Stimulated activated CD8-positive, alpha-beta memory T cell treated with anti-CD3 and anti-CD28 coated beads, Interleukin-15, amount 100 ng/mL, for 48 hours (primary cell): ENCODE measurements at places on chromosomes 16 and 17.
A peak's percentile ranks its signal among the peaks of the same experiment; 100 is the strongest.

DNA sequence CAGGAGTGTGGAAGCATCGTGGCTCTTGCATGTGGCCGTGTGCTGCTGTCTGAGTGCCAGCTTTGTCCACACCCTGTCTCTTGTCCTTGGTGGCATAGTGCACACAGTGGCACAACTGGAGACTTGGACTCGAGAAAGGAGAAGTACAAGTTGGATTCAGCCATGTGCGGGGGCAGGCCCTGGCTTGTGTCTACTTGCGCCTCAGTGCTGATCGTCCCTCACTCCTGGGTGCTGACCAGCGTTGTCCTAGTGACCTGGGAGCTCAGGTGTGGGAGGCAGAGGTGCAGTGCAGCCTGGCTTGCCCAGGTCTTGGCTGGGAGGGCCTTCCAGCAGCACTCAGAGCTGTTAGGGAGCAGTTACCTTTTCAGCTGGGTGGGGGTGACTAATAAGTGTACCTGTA, 20.6 kb downstream of the MPRIP start:
- DNase-seq = no peak

GRCh38 chr17:65662196-65662595, 100.7 kb upstream of the AXIN2 start:
- no peak for DNase-seq

GRCh38 chr17:50072130-50072529, 16.2 kb downstream of the ITGA3 start:
- no peak for DNase-seq

DNA sequence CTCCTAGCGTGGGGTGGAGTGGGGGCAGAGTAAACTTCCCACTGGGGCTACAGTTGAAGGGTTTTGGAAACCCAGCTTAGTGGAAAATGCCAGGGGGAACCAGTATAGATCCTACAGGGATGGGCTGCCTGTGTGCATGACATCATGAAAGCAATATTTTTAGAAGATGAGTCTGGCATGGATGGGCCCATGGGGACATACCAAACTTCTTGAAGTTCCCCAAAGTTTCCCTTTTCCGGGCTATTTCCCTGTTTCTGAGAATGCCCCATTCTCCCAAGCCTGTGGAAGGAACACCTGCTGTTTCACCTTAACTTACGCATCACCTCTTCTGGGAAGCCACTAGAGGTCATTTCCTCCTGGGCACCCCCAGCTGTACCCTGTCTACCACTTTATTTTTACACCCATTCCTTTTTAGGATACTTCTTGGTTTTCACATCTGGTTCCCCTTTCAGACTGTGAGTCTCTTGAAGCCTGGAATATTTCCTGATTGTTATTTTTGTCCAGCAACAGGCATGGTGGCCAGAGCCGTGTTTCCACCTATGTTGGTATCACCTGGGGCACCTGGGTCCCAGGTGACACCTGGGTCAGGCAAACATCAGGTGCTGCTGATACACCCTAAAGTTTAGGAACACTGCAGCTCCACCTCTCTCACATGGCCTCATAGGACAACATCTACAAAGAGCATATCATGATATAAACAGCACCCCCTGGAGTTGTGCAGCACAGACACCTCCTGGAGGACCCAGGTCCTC, 9.8 kb downstream of the SOCS3 start:
- DNase-seq = no peak

DNA sequence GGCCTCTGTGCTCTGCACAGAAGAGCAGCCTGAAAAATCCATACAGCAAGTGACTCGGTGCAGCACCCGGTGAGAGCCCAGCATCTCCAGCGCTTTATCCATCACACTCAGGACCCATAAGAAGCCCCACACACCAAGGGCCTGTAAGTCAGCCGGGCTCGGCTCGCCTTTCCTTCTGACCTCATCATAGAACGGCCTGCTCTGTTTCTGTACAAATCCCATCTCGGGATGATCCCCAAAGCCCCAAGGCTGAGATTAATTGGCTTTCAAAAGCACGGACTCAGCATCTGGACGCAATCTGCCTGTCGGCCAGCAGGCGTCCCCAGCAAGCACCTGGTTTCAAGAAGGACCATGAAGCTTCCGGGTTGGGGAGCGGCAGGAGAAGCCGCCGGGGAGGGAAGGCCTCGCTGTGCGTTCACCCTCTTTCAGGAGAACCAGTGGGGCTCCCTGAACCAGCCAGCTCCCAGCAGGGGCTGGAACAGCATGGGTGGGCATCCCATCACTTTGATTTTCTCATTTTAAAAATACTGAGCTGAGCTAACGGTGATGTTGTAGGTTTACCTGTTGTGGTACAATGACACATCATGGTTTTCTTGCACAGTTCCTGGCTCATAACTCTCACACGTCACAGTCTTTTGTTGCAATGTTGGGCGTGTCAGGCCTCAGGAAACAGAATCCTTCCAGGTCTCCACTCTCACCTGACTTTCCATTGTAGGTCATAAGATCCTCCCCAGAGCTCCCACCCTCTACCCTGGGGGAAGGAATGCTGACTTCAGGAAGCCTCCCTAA, 6.7 kb downstream of the CCDC57 start:
- DNase-seq = peak; percentile 63

- DNase-seq = no peak
Observed at GRCh38 chr17:8520981-8521380, 85.3 kb downstream of the NDEL1 start.

- no peak for DNase-seq
Observed at GRCh38 chr17:20092261-20092867, 83.2 kb downstream of the SPECC1 start.

GRCh38 chr17:11412654-11413053, 171.6 kb downstream of the SHISA6 start:
- no peak for DNase-seq

DNA sequence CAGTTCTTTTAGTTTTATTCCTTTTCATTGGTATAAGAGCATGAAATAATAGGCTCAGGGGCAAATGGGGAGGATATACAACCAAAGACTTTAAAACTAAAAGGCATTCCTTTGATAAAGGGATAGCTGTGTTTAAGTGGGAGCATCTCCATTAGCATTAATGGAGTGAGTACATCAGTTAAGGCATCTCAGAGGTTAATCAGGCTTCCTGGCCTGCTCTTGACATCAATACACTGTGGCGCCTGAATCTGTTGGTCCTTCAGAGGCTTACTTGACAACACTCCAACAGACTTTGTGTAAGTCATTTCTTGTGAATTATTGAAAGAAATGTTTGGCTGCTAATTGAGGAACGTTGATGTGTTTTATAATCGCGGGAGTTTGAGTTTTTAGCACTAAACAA, 230.7 kb downstream of the BCAS3 start:
- DNase-seq = no peak

- no peak for DNase-seq
Observed at GRCh38 chr17:8072341-8072728, 15.2 kb downstream of the ALOX12B start.

DNA sequence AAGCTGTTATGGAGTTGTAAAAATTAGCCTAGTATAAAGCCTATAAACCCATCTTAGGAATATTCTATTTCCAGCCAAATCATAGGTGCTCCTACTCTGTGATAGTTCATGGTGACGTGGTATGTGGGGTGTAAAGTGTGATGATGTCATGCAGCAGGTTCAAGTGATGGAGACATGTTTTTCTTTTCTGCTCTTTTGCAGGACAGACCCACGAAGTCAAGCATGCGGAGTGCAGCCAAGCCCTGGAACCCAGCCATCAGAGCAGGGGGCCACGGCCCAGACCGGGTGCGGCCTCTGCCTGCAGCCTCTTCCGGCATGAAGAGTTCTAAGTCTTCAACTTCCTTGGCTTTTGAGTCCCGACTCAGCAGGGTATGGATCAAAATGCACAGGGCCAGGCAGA, 87.3 kb downstream of the SPECC1 start:
- DNase-seq = no peak

GRCh38 chr17:64103391-64104364, 26.3 kb downstream of the ERN1 start:
- no peak for DNase-seq

DNA sequence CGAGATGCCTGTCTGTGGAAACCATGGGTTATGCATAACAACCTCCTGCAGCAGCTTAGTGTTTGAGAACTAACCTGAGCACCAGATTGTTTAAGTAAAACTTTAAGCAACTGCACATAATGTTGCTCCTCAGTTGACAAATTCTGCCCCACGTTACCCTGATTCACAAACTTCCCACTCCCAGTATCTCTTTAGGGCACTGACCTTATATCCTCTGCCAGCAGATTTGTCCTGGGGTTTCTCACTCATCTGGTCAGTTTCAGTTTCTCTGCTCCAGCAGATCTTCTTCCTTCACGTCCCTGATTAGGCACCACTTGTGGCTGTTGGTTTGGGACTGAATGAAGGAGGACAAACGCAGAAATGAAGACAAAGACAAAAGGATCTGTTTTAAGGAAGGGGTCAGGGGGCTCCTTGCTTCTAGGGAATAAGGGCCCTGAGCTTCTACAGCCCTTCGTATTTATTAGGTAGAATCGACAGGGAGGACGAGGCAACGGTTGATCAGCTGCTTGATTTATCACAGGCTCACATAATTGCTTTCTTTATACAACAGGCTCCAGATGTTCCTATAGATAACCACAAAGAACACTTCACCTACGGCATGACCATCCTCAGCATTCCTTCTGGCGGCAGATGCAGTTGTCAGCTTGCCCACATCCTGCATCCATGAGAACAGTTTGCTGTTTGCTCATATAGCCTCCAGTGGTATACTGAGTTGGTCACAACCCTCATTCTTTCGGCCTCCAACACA, 13.5 kb upstream of the ZNF689 start:
- no peak for DNase-seq

GRCh38 chr17:63692195-63692816, 7.6 kb downstream of the LIMD2 start:
- DNase-seq = no peak

- DNase-seq = no peak
Observed at GRCh38 chr17:82449883-82450356, 632 bp downstream of the CYBC1 start.

DNA sequence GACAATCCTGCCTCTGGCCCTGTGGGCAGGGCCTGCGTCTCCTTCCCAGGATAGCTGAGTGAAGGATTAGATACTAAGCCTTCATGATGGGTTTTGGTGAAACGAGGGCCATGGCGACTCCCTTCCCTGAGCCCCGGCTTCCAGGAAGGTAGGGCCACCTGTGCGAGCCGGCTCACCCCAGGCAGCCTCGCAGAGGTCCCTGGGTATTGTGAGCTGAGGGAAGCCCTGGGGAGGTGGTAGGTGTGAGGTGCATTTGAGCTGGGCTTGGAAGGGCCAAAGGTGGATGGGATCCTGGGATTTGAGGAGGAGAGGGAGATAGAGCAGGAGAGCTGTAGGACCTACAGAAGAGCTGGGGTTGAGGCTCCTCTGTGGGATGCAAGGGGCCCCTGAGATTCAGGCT, 6.5 kb upstream of the P2RX1 start:
- no peak for DNase-seq

GRCh38 chr16:63813862-63814261, 1308.0 kb downstream of the CDH11 start:
- DNase-seq = no peak

- DNase-seq = no peak
Observed at GRCh38 chr16:85923153-85924021, 24.4 kb downstream of the IRF8 start.

- no peak for DNase-seq
Observed at GRCh38 chr16:77541165-77541564, 106.3 kb upstream of the ADAMTS18 start.

DNA sequence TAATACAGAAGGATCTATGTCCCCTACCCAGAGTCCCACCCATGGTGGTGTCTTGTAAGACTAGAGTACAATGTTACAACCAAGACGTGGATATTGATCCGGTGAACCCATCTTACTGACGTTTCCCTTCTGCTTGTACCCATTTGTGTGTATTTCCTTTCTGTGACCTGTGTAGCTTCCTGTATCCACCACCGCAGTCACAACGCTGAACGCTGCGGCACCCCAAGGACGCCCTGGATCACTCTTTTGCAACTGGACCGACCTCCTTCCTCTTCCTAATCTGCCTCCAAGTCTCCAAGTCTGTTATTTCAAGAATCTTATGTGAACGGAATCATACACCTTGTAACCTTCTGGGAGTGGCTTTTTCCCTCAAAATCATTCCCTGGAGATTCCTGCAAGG, 33.5 kb upstream of the CBX4 start:
- no peak for DNase-seq

- no peak for DNase-seq
Observed at GRCh38 chr16:30658731-30659506, 688 bp downstream of the FBRS start.

DNA sequence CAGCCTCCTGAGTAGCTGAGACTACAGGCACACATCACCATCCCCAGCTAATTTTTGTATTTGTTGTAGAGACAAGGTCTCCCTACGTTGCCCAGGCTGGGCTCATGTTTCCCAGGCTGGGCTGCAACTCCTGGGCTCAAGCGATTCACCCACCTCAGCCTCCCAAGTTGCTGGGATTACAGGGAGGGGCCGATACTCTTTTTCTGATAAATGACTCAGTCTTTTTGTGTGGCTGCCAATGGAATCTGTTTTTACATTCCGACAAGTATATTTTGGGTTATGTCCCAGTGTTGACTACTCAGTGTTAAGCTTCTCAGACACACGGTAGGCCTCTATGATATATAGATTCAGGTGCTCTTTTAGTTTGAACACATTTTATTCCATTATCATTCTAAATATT, 58.1 kb downstream of the SLFN11 start:
- DNase-seq = no peak

DNA sequence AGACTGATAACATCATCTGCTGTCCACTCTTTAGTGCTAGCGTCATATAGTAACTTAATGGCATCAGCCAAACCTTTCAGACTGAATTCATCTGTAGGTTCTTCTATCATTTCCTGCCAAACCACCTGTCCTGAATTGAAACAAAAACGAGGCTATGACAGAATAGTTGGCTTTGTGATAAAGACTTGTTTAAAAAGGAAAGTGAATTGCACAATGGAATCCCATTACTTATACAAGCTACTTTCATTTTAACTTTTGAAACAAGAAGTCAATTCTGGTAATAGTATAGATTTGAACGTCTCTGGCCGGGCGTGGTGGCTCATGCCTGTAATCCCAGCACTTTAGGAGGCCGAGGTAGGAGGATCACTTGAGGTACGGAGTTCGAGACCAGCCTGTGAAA, 18.2 kb downstream of the LASP1NB start:
- no peak for DNase-seq

- DNase-seq = no peak
Observed at GRCh38 chr17:20103454-20104446, 94.6 kb downstream of the SPECC1 start.

GRCh38 chr17:77528516-77529327, 388.0 kb downstream of the SEC14L1 start:
- peak; percentile 23 for DNase-seq

DNA sequence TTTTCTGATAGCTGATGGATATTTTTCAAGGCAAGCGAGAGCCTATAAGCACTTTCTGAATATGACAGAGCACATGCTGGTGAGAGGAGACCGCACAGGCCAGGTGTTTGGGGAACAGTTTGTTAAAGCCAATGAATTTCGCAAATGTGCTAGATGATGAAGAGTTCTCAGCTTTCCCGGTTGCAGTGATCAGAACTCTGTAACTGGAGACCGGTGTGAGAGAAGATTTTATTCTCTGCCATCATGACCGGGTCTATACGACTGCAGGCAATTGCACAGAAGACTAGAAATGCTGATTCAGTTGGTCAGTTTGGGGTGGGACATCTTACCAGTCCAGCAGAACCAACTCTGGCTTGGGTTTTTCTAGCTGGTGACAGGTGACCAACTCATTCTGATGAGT, 25.4 kb downstream of the SMTNL2 start:
- DNase-seq = no peak
